ENCODE measurements at places on chromosomes 6 and 20.
A peak's percentile ranks its signal among the peaks of the same experiment; 100 is the strongest.

GRCh38 chr6:106509420-106510089 lies 119.7 kb downstream of the RTN4IP1 start:
- no peak for DNase-seq

- DNase-seq = no peak
Measured at GRCh38 chr6:75230484-75231325, 12.9 kb downstream of the COX7A2 start.

DNA sequence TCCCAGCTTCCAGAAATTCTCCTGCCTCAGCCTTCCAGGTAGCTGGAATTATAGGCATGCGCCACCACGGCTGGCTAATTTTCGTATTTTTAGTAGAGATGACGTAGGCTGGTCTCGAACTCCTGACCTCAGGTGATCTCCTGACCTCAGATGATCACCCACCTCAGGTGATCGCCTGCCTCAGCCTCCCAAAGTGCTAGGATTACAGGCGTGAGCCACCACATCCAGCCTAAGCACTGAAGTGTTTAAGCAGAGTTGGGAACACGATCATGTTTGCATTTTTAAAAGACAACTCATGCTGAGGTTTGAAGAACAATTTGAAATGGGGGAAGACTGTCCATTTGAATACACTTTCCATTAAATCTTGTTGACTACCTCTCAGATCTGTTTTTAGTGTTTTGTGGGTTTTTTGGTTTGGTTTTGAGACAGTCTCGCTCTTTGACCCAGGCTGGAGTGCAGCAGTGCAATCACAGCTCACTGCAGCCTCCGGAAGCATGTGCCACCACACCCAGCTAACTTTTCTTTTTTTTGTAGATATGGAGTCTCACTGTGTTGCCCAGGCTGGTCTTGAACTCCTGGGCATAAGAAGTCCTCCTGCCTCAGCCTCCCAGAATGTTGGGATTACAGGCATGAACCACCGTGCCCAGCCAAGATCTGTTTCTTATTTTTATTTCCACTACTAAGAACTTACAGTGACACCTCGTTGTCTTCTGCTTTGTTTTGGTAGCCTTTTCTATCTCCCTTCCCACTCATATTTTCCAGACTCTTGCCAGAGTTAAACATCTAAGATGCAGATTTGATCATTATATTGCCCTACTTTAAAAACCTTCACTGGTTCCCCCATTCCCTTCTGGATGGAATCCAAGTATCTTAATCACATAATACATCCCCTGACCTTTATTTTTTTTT lies 5.5 kb downstream of the CASP8AP2 start:
- DNase-seq = no peak

DNA sequence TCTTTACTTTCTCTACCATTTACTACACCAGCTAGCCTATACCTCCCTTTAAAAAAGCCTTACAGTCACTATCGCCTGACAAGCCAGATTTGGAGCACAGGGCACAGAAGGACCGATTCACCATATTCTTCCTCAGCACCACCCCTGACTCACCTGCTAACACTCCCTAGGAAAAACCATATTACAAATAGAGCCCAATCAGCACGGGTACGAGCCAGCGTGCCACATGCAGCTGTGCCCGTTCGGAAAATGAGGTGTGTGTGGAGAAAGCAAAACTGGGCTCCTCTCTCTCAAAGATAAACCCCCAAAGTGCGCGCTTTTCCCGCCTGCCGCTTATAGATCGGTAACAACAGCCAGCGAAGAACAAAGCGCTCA lies 1.2 kb downstream of the SYNCRIP start:
- DNase-seq = peak; percentile 45

DNA sequence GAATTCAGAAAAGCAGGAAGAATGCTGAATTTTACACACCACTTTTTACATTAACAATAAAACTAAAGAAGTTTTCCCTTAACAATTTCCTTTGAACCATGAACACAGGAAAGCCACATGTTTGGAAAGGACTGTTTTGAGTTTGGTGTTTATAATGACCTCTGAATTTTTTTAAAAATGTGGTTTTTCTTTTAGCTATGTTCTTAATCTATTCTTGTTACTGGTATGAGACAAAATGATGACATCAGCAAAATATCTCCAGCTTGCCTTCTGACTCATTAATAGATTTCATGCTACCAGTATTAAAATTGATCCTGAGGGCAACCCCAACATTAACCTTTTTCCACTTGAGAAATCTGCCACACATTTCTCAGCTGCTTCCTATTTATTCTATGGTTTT lies 217.5 kb upstream of the THEMIS start:
- no peak for DNase-seq

GRCh38 chr6:16950825-16951495 lies 150.9 kb upstream of the STMND1 start:
- DNase-seq = no peak

Data from ureter (tissue), 1 donor.